Fibroblast of skin of right quadriceps (primary cell): ENCODE measurements at places on chromosomes 5 and 9.

- DNase-seq = no peak
These were observed 273.0 kb upstream of the CTNND2 start for GRCh38 chr5:12177225-12177624.

DNA sequence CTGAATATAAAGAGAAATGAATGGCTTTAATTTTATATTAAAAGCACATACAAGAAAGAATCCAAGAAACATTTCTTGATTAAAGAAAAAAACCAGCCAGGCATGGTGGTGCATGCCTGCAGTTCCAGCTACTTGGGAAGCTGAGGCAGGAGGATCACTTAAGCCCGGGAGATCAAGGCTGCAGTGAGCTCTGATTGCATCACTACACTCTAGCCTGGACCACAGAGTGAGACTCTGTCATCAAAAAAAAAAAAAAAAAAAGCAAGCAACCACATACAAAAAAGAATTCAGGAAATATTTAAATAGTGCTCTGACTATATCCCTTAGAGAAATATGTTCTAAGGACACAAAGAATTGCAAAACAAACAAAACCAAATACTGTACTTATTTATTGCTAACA is 2.5 kb upstream of the PLAC8L1 start:
- no peak for DNase-seq

DNA sequence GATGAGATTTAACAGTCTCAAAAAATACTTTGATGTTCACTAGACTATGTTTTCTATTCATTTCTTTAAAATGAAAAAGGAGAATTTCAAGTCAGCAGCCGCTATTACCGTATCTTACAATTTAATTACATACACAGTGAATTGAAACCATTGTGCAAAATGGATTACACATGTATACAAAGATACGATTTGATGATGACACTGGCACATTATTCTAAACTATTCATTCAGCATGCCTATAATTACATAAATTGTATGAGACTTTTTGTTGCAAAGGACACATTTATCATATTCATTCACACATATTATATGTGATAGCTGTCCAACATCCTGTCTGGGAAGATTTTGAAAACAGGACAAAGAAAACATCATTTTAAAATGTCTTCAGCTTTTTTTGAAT is 118.3 kb upstream of the VCAN start:
- no peak for DNase-seq

- no peak for DNase-seq
These were observed 50.7 kb downstream of the C7 start for GRCh38 chr5:40960037-40960436.

DNA sequence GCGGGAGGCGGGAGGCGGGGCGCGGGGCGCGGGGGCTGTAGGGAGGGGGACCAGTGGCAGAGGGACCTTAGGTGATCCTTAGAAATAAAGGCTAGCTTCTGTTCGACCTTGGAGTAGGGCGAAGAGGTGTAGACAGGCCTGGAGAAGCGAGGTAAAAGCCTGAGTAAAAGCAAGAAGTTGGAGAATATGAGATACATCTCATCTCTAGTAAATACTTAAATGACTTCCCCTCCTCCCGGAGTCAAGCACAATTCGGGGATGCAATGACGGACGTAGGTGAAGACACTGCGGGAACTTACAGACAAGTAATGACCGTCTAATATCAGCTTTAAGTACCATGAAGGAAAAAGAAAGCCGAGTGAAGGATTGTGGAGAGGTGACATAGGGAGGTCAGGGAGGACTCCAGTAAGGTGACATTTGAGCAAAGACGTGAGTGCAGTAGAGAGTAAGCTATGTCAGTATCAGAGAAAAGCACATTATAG is 466 bp downstream of the SMC2 start:
- peak; percentile 6 for DNase-seq

- DNase-seq = no peak
These were observed 194.7 kb downstream of the CHSY3 start for GRCh38 chr5:130099008-130099407.

- no peak for DNase-seq
These were observed 71.3 kb downstream of the LHFPL2 start for GRCh38 chr5:78577071-78577807.

DNA sequence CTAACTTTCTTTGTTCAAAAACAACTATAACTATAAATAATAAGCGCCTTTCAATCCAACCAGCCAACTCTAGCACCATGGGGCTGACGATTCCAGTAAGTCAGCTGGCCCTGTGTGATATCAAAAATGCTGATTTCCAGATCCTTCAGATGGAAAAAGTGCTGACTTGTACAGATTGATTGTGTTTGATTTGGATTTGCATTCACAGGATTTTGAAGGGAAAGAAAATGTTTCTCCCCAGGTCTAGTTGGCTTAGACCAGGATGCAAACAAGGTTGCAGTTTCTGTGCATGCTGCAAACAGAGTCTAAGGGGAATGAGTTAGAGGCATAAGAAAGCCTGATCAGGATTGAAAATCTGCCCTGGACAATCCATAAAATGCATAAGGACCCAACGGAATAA is 68.9 kb downstream of the SLC1A3 start:
- no peak for DNase-seq

DNA sequence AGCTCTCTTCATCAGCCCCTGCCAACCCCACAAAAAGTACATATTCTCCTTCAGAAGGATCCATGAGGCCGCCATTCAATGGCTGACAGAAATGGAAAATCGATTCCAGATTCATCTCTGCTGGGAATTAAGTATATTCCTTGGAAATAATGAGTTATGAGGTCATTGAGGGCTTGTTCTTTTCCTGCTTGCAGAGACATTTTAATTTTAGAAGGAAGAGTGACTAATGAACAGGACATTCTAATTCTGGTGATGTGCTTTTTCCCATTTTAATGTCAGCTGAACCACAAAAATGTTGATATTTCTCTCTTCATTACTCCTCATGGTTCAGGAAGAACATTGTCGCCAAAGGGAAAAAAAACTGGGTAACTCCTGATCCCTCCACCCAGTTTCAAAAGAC is 314.0 kb downstream of the PIK3R1 start:
- DNase-seq = peak; percentile 87

DNA sequence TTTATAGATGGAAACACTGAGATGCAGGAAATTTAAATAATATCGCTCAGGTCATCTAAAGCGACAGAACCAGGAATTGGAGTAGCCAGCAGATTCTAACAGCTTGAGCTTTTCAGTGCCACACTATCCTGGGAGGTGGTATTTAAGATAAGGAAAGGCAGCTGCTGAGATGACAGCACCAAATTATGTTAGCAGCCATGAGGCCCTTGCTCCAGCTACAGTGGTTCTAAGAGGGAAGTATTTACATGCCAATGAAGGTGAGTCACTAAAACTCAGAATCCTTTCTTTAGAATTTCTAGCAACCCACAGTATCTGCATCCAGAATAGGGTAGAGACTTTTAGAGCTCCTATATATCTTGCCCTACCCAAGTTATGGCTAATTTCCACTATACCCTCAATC is 127.0 kb upstream of the VLDLR start:
- peak; percentile 77 for DNase-seq

DNA sequence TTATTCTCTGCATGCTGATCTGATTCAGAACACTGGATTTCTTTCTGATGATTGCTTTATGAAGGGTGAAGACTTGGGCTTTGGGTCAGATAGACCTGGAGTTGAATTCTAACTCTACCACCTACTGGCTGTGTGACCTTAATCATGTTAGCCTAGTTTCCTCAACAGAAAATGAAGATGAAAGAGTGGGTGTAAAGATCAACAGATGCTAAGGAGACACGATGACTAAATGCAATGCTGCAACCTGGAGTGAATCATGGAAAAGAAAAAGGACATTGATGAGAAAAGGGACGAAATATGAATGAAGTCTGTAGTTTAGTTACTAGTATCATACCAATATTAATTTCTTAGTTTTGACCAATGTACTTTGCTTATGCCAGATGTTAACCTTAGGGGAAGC is 27.8 kb upstream of the DENND1A start:
- no peak for DNase-seq

DNA sequence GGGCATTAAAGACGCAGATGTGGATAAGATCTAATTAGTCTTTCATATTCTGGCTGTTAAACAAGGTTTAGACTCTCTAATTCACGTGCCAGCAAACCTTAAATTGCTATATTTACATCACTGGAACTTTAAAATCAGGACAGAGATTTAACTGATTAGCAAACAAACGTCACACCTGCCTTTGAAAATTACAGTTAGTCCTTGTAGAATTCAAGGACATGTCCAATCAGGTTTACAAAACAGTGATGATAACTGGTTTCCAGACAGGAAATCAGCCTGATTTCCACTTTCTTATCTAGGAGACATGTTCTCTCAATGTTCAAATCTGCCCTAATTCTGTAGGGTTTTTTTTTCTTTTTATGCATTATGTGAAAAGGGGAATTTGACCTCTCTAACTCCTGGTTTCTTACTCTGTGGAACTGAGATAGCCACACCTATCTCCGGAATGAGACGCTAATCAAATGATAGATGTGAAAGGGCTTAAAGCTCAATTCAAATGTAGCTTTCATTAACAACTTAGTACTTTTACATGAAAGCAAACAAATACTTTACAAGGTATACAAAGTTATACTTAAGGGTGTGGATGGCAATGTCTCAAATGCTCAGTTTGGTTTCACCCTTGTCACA is 26.5 kb downstream of the SPINK5 start:
- DNase-seq = no peak

DNA sequence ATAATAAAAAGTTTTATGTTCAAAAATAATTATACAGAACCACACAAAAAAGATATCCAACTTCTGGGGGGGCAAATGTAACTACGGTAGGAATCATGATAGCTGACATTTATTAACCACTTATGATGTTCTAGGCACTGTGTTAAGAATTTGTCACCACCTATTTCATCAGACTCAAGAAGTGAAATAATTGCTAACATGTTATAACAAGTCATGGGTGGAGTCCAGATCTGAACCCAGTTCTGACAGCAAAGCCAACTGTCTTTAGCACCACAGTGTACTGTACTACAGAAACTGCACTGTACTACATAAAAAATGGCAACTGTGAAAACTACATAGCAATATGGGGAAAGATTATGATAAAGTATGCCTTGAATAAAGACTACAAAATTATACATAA is 3.0 kb upstream of the SAP30L start:
- DNase-seq = no peak

DNA sequence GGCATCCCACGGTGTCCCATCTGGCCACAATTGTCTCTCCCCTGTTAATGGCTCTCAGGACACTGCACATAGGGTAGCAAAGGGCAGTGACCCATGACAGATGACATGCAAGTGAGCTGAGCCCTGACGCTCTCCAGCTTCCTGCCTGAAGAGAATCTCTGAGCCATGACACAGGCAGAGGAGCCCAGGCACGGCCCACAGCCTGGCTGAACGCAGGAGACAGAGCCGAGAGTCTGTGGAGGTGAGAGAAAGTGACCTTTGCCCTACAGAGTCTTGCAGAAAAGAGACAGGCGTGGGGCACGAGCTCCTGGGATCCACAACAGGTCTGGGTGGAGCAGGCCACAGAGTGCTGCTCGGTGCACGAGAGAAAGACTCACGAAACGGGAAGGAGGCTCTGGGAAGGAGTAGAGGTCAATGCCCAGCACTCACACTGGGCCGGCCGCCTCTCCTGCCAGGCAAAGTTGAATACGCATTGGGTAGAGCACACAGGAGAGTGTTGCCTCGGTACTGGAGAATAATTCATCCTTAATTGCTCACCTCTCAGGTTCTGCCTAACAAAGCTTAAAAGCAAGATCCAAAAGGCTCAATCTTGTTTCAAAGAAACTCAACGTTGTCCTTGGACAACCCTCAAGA is 90.3 kb downstream of the MRPL36 start:
- no peak for DNase-seq

GRCh38 chr9:127388856-127389238 is 8.1 kb upstream of the SLC2A8 start:
- DNase-seq = no peak

DNA sequence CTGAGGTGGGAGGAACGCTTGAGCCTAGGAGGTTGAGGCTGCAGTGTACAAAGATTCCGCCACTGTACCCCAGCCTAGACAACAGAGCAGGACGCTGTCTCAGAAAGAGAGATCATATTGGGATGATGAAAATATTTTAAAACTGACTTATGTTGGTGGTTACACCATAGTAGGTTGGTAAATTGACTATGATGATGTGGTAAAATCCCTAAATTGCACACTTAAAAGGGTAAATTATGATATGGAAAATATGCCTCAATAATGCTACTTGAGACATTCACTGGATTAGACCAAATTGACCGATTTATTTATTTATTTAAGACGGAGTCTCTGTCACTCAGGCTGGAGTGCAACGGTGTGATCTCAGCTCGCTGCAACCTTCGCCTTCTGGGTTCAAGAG is 21.9 kb upstream of the TOR1B start:
- DNase-seq = no peak

GRCh38 chr5:55763746-55764420 is 26.0 kb downstream of the DDX4 start:
- no peak for DNase-seq

GRCh38 chr5:139763280-139763929 is 32.2 kb upstream of the PSD2 start:
- DNase-seq = no peak

GRCh38 chr9:20083390-20083789 is 294.6 kb upstream of the SLC24A2 start:
- no peak for DNase-seq

- peak; percentile 29 for DNase-seq
These were observed 535 bp downstream of the JMY start for GRCh38 chr5:79236362-79236969.

GRCh38 chr9:91207729-91208418 is 153.8 kb downstream of the AUH start:
- DNase-seq = peak; percentile 79

DNA sequence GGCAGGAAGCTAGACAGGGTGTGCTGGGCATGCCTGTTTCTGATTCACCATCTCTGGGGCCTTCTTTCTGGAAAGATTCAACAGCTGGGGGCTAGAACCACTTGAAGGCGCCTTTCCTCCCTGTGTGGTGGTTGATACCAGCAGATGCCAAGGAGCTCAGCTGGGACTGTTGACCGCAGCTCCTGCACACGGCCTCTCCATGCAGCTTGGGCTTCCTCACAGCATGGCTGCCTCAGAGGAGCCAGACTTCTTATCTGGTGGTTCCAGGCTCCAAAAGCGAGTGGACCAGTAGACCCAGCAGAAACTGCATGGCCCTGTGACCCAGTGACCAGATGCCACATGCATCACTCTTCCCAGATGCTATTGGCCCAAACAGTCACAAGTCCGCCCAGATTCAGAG is 74.7 kb upstream of the COL5A1 start:
- no peak for DNase-seq

- no peak for DNase-seq
These were observed 14.1 kb downstream of the TRIM32 start for GRCh38 chr9:116700882-116701865.

GRCh38 chr5:180128671-180129261 is 57.2 kb upstream of the RNF130 start:
- no peak for DNase-seq

DNA sequence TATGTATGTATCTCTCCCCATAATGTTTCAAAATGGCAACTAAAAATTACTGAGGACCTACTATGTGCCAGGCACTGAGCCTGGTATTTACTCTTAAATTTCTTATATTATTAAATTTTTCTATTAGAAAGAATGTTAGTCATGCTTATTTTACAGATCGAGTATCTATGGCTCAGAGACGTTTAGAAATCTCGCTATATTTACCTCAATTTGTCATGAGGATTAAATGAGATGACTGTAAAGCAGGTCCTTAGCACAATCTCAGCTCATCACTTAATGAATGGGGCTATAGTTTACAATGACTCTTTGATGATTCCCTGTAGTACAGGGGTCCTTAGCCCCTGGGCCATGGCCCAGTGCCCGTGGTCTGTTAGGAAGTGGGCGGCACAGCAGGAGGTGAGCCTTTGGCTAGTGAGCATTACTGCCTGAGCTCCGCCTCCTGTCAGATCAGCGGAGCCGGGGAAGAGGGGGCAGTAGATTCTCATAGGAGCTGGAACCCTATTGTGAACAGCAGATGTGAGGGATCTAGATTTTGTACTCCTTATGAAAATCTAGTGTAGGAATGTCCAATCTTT is 15.5 kb downstream of the ENC1 start:
- DNase-seq = no peak
